Posterior cingulate gyrus (tissue), 11 donors: ENCODE measurements at places on chromosomes 1 and 21.

DNA sequence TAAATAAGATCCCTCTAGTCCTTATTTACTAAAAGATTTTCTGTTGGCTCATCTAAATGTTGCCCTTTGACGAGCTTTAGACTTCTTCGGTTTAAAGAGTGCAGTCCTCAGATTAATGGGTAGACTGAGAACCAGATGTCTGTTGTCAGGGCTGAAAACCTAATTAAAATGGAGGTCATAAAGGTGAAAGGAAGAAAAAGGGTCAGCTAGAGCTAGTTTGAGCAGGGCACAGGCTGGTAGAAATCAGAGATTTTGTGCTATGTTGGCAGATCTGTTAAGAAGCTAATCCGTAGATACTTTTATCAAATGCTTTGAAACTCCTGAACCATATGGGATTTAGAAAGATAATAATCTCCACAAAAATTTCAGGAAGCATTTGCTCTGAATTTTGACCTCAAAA, 959.0 kb downstream of the PLA2G4A start:
- DNase-seq: no peak

- DNase-seq: no peak
Measured at GRCh38 chr1:101165532-101165931, 71.3 kb upstream of the S1PR1 start.

DNA sequence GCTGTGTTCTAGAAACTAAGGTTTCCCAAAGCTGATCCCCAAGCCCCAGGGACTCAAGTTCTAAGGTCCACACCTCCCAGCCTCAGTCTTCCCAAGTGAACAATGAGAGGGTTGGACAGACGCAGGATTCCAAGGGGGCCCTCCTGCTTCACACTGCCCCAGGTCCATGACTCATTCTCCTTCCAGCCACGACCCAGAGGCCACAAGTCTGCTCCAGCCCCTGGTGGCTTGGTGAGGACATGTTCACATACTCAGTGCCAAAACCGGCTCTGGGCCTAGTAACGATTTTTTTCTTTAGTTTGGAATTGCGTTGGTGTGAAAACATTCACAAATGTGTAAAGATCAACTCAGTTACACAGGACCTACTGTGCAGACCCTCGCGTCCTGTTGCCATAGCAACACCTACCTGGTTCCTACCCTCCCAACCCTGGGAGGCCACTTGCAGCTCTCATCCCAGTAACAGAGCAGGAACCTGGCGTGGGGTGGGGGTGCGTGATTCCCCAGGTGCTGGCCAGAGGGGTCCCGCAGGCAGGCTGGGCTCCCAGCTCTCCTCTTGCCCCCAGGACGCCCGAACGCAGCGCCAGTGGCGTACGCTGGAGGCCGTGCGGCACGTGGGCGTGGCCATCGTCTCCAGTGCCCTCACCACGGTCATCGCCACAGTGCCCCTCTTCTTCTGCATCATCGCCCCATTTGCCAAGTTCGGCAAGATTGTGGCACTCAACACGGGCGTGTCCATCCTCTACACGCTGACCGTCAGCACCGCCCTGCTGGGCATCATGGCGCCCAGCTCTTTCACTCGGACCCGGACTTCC, 57.0 kb downstream of the DISP3 start:
- peak; percentile 62 for DNase-seq

GRCh38 chr1:2001773-2002411, 1.7 kb downstream of the CFAP74 start:
- no peak for DNase-seq

GRCh38 chr1:118494998-118495397, 310.0 kb upstream of the SPAG17 start:
- DNase-seq: no peak

DNA sequence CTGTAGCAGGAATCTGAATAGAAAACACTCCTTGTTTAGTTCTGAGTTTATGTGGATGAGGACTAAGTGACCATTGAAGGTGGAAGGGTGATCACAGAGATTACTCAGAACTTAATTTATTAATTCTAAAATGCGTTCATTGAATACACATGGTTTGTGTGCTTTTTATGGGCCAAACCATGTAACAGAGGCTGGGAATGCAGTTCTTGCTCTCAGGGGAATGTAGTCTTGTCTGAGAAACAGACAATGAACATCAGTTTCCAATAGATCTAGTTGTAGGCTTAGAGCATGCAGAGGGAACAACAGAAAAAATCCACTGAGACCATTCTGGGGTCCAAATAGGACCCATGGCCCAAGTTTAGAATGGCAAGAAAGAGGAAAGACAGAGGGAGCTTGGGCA, 46.1 kb downstream of the ITSN1 start:
- no peak for DNase-seq

DNA sequence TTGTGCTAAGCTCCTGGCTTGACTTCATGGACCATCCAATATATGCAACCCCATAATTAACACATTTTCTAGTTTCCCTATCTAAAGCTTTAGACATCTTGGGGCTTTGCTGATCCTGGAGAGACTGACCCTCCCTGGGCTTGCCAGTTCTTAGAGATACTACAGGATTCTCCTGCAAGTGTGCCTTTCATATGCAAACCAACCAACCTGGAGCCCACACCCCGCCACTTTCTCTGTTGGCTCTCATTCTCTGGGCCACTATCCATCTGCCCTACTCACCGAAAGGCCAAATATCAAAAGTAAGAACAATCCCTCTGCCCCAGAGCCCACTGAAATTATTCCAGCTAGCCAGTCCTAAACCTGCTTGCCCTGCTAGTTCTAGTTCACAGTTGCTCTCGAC, 2.2 kb upstream of the GBP6 start:
- DNase-seq: no peak

- peak; percentile 69 for DNase-seq
Measured at GRCh38 chr1:2983706-2984398, 37.4 kb upstream of the ACTRT2 start.

- DNase-seq: no peak
Measured at GRCh38 chr1:50251702-50252101, 143.0 kb downstream of the ELAVL4 start.

- DNase-seq: peak; percentile 53
Measured at GRCh38 chr1:2259668-2260402, 31.7 kb downstream of the SKI start.

GRCh38 chr1:184860535-184860934, 105.9 kb upstream of the EDEM3 start:
- no peak for DNase-seq

DNA sequence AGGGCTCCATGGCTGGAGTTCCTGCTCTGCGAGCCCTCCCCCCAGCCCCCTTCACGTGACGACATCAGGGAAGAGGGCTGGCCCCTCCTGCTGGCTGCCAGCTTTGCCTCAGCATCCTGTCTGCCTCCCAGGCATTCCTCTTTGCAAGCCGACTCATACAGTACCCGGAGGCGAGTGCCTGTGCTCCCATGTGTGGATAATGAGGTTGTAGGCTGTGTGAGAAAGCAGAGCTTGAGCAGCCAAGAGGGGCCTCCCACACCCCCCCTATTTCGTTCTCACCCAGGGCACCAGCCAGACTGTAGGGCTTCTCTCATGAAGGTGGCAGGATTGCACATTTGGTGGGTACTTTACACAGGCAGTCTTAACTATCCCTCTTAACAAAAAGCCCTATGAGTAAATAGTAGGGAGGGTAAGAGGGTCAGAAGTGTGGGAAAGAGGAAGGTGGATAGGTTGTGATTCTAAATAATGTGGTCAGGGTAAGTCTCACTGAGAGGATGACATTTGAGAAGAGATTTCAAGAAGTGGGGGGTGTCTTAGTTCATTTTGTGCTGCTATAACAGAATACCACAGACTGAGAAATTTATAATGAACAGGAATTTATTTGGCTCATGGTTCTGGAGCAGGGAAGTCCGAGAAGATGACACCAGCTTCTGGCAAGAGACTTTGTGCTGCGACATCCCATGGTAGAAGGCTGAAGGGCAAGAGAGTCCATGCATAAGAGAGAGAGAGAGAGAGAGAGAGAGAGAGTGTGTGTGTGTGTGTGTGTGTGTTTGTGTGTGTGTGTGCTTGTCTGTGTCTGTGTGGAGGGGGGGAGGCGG, 113.5 kb downstream of the OMA1 start:
- no peak for DNase-seq

GRCh38 chr1:162215902-162216301, 146.4 kb downstream of the NOS1AP start:
- no peak for DNase-seq

DNA sequence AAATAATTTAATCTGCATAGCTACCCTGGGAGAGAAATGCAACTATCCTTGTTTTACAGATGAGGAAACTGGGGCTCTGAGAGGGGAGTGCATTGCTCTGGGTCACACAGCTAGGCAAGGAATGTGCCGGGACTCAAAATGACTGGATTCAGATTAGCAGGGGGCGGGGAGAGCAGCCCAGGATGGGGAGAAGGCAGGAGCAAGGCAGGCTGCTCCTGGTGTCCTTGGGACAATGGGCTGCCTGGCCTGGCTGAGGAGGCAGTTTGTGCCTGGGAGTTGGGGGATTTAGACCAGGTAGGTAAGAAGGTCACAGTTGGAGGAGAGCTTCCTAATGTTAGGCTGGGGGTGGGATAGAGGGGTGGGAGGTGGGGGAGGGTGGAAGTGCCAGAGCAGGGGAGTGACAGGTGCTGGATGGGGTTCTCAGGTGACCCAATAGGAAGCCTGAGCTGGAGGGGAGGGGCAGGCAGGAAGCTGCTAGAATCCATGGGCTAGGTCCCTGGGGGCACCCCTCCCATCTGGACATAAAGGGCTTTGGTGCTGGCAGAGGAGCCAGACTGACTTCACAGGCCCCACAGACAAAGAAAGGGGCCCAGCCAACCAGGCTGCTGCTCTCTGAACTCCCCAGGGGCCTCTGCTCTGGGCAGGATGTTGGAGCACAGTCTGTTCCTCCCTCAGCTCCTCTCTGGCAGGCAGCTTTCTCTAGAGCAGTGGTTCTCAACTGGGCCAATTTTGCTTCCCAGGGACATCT, 29.0 kb downstream of the TRIM62 start:
- peak; percentile 72 for DNase-seq

GRCh38 chr1:224170343-224170742, 12.7 kb upstream of the DEGS1 start:
- no peak for DNase-seq

DNA sequence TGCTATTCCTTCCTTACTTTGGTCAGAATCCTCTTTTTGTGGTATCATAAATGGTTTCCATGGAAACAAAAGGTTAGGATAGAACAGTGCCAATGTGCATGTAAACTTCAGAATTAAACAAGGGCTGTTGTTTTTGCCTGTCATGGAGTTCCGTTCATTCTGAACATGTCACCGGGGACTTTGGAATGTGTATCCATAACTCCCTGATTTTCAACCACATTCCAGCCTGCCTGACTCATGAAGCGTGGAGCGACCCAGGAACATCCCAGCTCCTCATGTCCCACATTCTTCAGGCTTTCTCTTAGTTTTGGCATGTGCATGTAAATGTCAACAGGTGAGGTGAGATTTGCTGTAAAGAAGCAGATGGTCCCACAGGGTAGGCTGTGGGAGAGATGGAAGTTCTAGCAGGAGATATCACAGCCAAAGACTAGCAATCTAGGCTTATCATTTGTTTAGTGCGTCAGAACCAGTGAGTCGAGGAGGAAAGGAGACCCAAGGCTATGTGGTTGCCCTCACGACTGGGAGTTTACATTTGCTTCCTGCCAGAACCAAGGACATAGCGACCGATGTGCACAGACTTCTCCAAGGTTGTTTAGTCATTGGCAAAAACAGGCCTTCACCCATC, 23.0 kb upstream of the DNAJC11 start:
- DNase-seq: no peak
